ENCODE measurements at places on chromosomes 4 and X.

DNA sequence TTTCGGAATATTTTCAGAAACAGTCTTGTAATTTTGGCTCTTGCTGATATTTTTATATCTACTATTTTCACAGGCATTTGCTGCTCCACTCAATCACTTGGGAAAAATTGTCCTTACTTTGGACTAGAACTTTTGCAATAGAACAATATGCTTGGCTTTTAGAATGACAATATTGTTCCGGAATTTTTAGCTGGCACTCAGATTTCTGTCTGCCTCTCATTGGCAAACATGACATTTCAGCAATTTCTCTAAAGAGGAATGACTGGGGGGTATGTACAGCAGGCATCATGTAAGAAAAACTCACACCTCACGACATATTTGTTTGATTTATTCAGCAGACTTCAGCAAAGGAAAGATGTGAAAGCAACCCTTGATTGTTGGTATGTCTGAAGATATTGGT lies 243.6 kb upstream of the GPRIN3 start:
- DNase-seq = no peak

GRCh38 chr4:179666226-179666625 lies 2224.0 kb upstream of the AGA start:
- no peak for DNase-seq

DNA sequence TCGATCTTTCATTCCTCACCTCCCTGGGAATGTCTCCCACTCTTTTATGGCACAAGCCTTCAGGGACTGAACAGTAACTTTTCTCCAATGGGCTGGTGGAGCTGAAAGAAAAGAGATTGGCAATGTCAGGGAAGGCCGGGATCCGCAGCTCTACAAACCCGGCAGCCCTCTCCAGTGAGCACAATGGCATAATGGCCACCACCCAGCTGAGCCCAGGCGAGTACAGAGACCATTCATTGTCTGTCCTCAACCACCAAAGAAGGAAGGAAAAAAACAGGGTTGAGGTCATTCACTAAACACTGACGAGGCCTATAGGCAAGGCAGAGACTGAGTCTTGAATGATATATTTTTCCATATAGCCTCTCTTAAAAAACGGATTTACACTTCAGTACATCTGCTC lies 3.6 kb downstream of the GEMIN8 start:
- DNase-seq = no peak

DNA sequence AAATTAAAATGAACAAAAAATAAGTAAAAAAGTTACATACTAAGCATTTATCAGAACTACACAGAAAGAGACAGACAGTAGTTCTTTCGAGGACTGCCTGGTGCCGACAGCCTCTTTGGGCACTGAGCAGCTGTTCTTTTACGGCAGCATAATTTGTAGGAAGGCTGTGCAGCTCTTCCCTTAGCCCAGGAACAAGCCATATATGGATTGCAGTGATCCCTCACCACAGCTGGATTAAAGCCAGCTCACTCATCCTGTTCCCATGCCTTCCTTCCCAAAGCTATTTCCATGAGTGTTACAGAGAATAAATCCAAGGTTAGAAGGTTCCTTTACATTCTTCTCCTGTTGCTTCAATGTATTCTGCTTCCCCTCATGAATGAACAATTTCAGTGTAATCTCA lies 71.7 kb downstream of the DDX60L start:
- DNase-seq = peak; percentile 99

DNA sequence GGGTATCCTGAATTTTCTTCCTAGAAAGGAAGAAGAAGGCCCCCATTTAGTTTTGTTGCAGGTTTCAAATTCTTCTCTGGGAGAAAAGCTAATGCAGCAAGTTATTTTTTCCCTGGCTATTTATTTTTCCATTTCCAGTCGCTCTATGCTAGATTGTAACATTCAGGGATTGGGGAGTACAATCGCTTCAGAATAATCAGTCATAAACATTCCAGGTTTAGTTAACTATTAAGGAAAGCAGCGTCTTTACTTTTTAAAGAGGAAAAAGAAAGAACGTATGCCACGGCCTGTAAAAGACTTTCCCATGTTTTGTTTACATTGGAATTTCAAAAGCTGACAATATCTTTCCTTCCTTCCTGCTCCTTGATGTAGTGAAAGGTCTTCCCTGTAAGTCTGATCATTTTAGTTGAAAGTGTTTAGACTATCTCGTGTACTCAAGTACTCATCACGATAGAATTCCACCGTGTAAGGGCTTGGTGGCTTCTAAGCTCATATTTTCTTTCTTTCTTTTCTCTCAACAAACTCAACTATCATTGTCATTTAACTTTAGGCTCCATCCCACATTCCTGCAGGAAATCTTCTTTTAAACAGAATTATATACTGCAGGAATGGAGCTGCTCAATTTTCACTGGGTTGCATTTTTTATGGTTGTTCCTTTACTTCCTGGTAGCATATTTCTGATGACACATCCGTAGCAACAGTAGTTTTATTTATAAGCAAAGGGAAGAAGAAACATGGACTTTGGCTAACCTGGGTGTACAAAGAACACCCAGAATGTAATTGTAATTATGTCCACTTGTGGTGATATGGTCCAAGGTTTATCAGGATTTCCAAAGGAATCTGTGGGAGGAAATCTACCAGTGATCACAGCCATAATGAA lies 213.1 kb upstream of the FAT1 start:
- DNase-seq = peak; percentile 81

DNA sequence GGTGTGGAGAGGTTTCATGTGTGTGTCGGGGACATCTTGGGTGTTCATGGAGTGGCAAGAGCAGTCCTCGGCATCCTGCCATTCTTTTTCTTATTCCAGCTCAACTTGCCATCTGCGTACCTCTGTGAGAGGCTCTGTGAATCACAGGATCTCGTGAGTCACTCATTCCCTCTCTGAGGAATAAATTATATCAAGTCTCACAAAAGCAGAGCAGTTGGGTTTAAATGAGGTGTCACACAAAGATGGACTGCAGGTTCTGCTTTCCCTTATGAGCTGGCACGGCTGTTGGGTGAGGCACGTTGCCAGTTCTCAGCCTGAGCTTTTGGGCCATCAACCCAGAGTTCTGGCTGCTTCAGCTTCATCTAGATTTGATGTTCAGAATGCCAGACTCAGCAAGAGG lies 6.8 kb upstream of the OCIAD2 start:
- peak; percentile 85 for DNase-seq

DNA sequence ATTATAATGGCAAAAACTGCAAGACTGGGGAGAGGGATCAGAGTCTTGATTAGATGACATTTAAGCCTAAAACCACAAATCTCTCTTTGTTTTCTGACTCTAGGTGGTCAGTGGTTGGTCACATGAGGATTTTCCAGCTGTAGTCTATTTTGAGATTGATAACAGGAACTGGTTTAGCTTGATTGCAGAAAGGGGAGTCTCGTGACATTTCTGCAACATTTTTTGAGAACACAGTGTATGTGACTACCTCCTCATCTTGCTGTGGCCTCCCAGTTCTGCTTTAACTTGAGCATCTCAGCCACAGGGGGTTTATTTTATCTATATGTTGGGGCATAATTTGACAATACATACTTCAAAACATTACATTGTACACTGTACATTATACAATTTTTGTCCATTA lies 726.4 kb upstream of the MAGEB2 start:
- DNase-seq = no peak

- no peak for DNase-seq
Measured at GRCh38 chr4:84420608-84421007, 78.5 kb downstream of the NKX6-1 start.

Measured in fibroblast of lung (primary cell).